Cerebellar nuclear complex (tissue), 1 donor: ENCODE measurements at places on chromosomes 16 and 17.
A peak's percentile ranks its signal among the peaks of the same experiment; 100 is the strongest.

DNA sequence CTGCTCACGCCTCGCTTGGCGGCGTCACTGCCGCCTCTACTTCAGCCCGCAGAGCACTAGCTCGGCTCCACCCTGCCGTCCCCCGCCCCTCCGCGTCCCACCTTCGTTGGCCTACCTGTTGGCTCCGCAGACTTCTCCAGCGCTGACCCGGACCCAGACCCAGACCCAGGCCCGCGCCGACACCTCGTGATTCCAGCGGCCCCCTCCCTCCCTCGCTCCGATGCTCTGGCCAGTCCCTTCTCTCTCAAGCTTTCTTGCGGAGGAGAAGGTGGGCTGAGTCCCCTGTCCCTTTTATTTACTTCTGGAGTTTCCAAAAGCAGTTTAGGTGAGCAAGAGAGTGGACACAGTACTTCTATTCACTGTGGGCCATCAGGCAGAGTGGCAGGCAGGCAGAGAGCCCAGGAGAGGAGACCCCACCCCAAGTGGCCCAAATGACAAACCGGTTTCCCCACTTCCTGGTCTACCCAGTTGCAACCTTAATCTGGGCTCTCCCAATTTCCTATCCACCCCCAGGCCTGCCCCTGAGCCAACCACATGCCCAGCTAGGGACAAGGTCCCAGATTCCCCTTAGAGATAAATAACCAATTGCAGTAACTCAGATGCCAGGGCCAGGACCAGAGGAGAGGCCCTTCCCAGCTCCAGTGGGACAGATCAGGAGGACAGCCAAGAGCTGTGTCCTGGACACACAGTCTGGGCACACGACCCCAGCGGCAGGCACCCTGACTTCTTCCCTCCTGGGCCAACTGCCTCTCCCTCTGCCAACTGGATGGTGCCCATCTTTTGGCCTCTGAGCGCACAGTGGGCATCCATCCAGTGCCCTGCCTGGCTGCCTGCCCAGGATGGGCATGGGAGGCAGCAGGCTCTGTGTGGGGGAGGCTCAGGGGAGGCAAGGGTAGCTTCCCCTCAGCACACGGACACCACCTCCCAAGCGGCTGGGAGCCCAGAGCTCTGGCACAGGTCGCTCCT is 1.2 kb upstream of the SRCIN1 start:
- DNase-seq = peak; percentile 78

GRCh38 chr16:67390816-67391423 is 2.4 kb downstream of the TPPP3 start:
- no peak for DNase-seq

DNA sequence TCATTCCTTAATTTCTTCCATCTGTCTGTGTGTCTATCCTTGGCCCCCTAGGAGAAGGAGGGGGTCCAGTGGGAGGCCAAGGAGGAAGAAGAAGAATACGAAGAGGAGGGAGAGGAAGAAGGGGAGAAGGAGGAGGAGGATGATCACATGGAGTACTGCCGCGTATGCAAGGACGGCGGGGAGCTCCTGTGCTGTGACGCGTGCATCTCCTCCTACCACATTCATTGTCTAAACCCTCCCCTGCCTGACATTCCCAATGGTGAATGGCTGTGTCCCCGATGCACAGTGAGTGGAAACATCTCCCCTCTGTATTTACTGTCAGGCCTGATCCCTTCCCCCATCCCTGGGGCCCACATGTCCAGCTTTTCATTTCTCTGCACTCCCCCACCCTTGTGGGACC is 6.3 kb downstream of the CHD3 start:
- no peak for DNase-seq

DNA sequence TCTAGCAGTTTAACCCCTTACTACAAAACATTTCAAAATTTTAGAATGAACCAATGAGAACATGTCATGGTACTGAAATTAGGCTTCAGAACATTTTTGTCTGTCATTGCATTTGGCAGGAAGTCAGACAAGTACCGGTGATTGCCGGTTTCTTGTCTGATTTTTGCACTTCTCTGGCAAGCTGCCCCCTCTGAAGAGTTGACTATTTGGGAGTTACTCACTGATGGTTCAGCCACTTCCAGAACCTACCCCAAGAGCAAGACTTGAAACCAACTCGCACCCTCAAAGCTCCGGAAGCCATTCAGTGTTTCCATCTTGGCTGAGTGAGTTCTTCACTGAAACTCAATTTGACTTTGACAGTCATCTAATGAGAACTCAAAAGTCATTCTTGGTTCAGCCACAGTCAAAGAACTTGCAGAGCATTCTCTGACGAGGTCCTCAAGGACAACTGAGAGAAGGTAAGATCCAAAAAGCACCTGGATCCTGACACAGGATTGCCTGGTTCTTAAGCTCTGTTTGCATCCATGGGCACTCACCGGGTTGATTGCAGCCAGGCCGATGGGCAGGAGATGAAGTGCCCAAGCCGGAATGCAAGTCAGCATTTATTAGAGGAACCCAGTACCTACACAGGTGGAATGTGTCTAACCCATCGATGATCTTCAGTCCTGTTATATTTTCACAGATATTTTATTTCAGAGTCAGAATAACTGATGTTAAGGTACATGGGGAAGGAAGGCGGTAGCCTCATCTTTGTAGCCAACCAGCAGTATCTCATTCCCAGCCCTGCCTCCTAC is 93.6 kb downstream of the USP22 start:
- DNase-seq = no peak

DNA sequence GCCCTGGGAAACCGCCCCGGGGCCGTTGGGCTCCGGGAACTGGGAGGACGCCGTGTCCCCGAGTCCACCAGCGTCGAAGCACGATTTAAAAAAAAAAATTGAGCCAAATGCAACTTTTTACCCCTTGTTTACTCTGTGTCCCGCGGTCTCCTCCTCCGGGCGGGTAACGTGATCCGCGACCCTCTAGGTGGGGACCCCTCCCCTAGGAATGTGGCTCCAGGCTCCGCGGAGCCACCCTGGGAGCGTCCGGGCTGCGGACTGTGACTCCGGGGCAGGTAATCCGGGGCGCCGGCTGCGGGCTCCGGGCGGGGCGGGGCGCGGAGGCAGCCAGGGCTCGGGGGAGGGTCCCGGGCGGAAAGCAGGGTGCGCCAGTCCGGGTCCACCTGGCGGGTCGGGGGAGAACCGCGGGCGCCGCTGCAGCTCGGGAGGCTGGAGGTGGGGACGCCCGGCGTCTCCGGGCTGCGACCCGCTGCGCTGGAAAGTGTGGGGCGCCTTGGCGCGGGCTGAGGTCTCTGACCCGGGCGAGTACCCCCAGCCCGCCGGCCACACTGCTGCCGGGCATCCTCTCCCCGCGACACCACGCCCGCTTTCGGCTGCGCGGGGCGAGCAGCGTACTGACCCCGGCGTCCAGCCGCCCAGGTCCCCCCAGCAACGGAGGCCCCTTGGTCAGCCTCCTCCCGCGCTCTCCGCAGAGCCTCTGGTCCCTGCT is 852 bp upstream of the HELZ start:
- DNase-seq = no peak

GRCh38 chr16:84618581-84619460 is 943 bp upstream of the COTL1 start:
- no peak for DNase-seq

DNA sequence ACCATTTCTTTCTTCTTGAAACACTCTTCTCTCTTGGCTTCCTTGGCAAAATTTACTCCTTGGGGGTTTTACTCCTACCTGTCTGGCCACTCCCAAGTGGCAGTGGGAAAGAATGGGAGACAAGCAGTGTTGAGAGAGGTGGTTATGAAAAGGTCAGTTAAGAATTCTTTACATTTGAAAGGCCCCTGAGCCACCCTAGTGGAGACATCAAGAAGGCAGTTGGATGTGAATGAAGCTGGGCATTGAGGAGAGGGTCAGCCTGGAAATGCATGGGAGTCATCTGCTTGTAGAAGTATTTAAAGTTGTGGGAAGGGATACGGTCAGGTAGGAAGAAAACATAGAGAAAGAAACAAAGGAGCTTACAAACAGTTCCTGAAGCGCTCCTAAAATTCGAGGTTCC is 42.3 kb upstream of the CCNF start:
- no peak for DNase-seq

- no peak for DNase-seq
Measured at GRCh38 chr16:15641753-15642556, 999 bp downstream of the MARF1 start.

DNA sequence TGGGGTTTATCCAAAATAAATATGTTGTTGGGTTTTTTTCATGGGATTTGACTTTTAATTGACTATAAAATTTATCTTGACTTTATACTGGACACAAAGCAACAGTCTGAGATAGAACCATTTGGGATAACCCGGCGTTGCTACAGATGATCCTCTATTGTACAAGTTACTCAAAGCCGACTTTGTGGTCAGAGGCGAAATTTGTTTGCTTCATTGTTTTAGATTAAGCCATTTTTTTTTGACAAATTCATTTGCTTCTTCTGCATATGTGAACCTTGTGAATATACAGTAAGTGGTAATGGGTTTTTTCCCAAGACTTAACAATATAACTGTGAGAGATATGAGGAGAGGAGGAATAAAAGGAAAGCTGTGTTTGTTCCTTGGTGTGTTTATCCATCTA is 11.8 kb downstream of the MYO1D start:
- DNase-seq = no peak

- no peak for DNase-seq
Measured at GRCh38 chr17:2825253-2825970, 29.2 kb downstream of the RAP1GAP2 start.

DNA sequence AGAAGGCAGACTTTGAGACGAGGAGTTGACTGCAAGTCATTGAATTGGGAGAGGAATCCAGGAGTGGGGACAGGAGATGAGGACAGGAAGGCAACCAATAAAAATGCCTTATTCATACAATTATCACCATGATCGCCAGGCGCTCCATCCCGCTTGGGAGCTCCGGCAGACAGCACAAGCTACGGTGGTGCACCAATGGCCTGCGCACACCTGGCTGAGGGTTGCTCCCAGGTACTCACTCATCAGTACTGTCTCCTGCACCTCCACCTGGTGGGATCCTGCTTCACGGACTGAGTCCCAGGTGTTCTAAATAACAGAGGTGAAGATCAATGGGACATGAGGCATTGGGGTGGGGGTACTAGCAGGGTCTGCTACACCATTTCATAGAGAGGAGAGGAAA is 160.0 kb upstream of the TNRC6C start:
- no peak for DNase-seq

DNA sequence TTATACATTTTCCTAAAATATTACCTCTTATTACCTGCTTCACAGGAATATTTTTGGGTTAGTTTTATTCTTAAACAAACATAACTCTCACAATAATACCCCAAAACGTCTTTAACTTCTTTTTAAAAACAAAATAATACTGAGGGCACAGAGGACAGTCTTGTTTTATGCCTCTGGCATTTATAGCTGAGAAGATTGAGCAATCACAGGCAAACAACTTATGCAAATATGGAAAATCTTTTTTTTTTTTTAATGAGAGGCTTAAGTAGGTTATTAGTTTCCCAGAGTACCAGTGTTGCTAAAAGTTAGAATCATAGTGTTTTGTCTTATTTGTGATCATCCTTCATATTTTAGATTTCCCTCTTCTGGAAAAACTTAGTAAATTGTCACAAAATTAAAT is 195.0 kb downstream of the FTO start:
- DNase-seq = no peak

DNA sequence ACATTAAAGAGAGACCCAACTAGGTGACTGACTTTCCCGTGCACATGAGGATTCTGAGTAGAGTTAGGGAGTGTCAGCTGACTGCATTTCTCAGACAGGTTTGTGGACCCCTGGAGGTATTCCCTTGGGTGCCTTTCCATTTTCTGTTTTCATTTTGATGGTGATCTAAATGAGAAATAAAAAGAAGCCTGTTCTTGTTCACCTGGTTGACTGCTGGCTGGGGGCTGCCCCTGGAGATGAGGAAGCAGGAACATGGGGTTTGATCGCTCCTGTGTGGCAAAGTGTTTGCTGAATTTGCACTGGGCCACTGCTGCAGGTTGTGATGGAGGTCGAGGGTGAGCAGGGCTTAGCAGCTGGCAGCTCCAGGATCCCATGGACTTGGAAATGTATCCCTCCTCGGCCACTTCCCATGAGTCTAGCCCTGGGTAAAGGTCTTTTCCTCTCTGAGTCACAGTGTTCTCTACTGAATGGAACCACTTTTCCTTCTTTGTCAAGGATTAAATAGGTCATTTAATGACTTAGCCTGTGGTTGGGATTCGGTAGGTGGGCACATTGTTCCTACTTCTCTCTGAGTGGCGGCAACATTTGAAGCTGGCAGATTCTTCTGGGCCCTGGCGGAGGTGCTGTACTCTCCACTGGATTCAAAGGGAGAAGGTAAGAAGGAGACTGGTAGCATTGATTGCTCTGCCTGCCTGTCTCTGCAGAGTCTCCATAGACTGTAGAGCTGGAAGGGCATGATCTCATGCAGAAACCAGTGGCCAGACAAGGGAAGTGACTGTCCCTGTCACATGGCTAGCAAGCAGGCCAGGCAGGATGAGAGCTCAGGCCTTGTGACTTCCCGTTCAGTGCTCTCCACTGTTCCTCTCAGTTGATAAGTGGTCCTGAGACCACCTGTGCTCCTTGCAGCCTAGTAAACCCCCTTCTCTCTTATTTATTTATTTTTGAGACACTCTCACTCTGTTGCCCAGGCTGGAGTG is 17.9 kb downstream of the SNX29 start:
- DNase-seq = no peak

DNA sequence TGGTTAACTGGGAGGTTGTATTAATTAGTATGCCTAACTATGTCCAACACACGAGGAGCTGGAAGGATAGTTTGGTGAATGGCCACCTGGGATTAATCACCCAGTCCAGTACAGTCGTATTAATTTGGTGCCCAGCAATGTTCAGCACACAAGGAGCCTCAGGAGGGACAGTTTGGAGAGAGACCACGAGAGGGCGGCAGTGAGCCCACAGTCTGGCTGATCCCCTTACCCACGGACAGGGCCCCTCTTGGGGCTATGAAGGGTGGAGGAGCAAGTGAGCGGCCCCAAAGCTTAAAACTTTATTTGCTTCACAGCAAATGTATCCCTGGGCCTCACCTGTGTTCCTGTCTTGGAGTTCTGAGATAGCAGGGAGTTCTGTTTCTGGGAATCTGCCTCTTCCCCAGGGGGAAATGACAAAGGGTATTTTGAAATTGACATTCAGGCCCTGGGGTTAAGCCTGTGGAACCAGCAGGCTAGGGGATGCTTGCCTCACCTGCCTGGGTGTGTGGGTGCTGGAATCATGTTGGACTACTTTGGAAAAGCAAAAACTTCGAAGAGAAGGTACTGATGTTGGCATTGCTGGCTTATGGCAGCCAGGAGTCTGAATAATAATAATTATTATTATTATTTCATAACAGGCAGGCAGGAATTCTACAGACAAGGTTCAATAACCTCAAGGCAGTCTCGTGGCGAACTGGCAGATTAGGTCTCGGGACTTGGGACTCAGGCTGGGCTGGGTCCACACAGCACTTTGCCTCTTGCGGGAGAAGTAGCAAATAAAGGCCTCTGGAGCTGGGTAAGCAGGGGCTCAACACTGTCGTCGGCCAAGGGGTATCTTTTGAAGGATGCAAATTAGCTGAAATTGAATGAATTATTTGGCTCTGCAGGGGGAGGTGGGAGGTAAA is 227.6 kb upstream of the ASIC2 start:
- DNase-seq = no peak

GRCh38 chr16:88469615-88470395 is 16.7 kb downstream of the ZFPM1 start:
- DNase-seq = no peak

GRCh38 chr17:2025622-2026309 is 632 bp upstream of the RTN4RL1 start:
- DNase-seq = no peak

- DNase-seq = no peak
Measured at GRCh38 chr16:2841606-2842339, 11.7 kb downstream of the ZG16B start.
